ENCODE measurements at places on chromosomes 4 and X.

DNA sequence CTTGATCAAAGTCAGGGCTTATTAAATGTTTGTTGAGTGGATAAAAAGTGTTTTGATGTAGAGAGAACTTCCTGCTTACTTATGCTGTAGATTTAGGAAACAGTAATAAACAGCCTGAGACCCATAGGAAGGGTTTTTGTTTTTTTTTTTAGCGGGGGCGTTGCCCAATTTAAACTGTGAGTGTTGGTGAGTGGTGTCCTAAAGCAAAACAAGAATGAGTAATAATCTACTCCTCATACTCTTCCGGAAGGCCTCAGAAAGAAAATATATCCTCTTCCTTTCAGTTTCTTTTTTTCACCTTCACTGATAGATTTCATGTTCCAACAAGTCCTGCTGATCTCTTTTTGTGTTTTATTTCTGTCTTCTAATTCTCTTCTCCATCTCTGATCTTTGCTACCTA, 104.4 kb upstream of the SCML1 start:
- no peak for DNase-seq

DNA sequence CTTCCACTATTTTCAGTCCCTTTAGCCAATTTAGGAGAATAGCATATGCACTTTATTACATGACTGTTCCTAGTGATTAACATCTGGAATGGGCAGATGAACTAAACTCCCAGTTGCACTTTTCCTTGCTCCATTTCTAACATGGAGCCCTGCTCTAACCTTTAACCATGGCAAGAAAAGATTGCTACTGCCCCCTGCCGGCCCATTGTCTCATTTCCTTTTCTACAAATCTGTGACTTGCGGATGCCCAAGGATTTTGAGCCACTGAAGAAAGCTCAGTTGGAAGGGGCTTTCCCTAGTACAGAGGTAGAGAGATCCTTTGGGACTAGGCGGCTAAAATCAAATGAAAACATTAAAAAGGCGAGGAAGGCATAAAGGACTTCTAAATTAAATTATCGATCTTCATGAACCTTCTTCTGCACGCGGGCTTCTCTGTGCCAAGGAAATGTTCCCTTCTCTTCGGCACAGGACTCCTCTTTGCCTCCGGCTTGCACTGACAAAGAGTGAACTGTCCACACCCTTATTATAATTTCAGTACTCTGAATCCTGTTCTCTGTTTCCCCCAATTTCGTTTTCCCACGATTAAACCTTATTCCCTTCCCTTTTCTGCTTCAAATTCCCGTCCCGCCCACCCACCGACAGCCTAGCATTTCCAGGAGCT, 577 bp upstream of the GLRA2 start:
- DNase-seq: peak; percentile 70

GRCh38 chrX:68684291-68684918, 36.9 kb downstream of the STARD8 start:
- DNase-seq: no peak

GRCh38 chrX:41478381-41478911, 31.3 kb downstream of the NYX start:
- DNase-seq: no peak

DNA sequence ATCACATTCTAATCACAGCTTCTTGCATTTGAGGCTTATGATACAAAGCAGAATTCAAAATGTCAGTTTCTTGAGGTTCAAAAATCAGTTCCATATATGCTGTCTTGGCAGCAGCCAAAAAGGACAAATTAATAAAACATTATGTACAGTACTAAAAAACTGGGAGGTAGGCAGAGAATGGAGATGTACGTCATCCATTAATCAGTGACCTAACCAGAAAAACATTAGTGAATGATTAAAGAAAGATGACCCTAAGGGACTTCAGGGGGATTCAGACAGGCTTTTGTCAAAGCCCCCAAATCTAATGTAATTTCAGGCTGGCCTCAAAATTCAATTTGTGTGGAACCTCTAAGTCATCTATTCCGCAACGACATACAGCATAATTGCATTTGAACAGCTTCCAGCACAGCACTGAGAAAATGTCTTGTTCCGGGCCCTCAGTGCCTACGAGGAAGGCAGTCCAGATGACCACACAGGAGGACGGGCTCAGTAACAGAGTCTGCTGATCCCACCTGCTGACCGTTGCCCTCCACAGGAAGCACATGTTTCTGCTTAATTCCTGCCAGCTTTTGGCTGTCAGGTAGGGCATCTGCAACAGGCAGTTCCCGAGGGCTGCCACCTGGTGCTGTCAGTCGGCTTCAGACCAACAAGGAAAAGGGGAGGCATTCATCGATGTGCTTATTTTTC, 83.8 kb upstream of the HHIP start:
- DNase-seq: no peak

- no peak for DNase-seq
Measured at GRCh38 chrX:101686574-101686973, 26.9 kb upstream of the ARMCX2 start.

DNA sequence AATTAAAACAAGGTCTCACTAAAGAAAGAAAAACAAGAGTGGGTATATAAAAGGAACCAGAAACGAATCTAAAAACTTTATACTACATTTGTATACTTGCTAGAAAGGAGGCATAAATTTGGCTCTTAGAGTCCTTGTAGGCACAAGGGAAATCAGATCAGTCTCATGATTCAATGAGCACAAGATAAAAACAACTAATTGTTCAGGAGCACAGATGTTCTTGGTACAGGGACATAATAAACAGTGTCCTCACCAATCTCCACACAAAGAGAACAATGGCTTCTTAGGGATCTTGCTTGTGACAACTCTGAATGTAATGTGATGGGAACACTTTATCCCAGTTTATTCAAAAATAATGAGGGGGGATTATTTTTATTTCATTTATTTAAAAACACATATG, 28.3 kb downstream of the TMEM144 start:
- no peak for DNase-seq

DNA sequence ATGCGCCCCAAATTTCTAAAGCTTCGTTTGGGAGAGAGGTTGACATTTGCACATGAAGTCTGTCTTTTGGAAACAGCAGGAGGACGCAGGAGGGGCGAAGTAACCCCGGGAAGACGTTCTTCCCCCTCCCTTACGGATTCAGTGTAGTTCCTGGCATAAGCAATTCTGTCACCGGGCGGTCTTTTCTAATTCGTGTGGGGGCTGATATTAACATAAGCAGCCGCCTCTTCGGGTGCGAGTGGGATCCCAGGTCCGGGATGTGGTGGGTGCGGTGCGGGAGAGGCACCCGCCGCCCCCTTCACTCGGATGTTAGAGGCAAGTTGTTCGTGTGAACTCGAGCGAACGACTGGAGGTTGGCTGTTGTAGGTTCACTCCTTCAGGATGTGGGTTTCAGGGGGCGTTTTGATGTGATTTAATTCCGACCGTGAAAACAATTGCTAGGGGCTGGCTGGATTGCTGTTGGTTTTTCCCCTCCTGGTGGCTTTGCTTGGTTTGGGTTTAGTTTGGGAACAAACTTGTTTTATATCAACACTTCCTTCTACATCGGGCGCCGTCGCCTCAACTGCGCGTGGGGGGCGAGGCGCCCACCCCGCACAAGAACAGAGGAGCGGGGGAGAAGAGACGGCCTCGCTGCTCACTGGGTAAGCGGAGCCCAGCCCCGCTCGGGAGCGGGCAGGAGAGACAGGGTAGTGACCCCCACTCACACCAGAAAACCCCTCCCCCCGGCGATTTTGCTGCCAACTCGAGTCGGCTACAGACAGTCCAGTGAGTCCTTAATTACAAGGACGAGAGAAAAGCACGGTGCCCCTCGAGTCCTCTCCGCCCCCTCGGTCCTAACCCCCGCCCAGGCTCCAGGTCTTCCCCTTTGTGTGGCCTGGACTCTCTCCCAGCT, 2.9 kb upstream of the LEF1 start:
- DNase-seq: no peak

- no peak for DNase-seq
Measured at GRCh38 chr4:98570151-98570797, 88.1 kb downstream of the TSPAN5 start.

- no peak for DNase-seq
Measured at GRCh38 chrX:51643377-51643776, 24.7 kb upstream of the CENPVL3 start.

- DNase-seq: no peak
Measured at GRCh38 chrX:5788910-5789309, 439.8 kb downstream of the NLGN4X start.

- no peak for DNase-seq
Measured at GRCh38 chr4:6271701-6272465, 2.2 kb downstream of the WFS1 start.

DNA sequence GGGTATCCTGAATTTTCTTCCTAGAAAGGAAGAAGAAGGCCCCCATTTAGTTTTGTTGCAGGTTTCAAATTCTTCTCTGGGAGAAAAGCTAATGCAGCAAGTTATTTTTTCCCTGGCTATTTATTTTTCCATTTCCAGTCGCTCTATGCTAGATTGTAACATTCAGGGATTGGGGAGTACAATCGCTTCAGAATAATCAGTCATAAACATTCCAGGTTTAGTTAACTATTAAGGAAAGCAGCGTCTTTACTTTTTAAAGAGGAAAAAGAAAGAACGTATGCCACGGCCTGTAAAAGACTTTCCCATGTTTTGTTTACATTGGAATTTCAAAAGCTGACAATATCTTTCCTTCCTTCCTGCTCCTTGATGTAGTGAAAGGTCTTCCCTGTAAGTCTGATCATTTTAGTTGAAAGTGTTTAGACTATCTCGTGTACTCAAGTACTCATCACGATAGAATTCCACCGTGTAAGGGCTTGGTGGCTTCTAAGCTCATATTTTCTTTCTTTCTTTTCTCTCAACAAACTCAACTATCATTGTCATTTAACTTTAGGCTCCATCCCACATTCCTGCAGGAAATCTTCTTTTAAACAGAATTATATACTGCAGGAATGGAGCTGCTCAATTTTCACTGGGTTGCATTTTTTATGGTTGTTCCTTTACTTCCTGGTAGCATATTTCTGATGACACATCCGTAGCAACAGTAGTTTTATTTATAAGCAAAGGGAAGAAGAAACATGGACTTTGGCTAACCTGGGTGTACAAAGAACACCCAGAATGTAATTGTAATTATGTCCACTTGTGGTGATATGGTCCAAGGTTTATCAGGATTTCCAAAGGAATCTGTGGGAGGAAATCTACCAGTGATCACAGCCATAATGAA, 213.1 kb upstream of the FAT1 start:
- DNase-seq: no peak

DNA sequence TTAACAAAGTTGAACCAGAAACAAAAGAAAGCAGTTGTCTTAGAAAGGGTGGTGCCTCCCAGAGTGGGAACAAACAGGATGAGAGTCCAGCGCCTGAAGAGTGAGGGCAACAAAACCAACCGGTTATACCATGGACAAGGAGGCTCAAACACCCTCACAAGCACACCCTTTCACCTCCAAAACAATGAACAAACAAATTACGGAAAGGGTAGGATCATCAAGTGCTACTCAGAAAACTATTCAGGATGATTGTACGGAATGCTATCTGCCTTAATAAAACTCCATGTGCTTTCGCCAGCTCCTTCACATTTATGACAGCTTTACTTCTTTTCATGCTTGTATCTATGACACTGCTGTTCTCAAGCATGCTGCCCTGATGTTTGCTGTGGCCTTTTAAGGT, 26.8 kb downstream of the SLC39A8 start:
- DNase-seq: no peak

DNA sequence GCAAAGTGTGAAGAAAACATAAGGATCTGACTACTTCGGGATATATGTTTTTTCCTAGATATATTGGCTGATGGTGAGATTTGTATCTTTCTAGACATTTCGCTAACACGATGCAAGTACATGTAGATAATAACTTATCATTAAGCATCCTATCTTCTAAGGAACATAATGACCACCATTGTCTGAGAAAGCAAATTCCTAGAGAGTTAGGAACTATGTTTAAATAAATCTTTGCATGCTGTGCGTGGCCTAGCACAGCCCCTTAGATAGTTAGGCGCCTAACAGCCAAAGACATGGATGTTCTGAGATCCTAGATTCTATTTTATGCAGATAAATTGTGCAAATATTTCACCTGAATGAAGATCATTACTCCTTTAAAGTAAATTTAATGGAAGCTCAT, 3.0 kb downstream of the COL4A6 start:
- DNase-seq: no peak

GRCh38 chr4:94814237-94814636, 56.5 kb downstream of the BMPR1B start:
- DNase-seq: no peak

- no peak for DNase-seq
Measured at GRCh38 chrX:46819136-46819535, 17.7 kb upstream of the RP2 start.

DNA sequence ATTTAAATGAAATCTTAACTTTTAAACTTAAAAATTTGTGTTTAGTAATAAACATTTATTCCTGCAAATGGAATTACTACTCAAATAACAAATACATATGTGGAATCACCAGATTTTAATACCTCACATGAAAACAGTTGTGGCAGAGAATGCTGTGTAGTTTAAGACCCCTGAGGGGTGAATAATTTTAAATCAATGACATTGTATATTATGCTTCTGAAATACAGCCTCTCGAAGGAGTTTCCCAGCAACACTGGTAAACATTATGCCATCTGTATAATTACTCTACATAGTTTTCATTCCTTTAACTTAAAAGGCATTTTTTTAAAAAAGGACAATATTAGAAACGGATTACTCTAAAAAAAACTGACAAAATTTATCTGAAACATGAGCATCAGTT, 2313.3 kb downstream of the ARAP2 start:
- DNase-seq: no peak

- no peak for DNase-seq
Measured at GRCh38 chr4:28350485-28350884, 1489.8 kb downstream of the STIM2 start.

- DNase-seq: no peak
Measured at GRCh38 chrX:47502316-47503125, 19.5 kb upstream of the ZNF41 start.

- DNase-seq: no peak
Measured at GRCh38 chr4:39587881-39588280, 50.8 kb downstream of the SMIM14 start.

DNA sequence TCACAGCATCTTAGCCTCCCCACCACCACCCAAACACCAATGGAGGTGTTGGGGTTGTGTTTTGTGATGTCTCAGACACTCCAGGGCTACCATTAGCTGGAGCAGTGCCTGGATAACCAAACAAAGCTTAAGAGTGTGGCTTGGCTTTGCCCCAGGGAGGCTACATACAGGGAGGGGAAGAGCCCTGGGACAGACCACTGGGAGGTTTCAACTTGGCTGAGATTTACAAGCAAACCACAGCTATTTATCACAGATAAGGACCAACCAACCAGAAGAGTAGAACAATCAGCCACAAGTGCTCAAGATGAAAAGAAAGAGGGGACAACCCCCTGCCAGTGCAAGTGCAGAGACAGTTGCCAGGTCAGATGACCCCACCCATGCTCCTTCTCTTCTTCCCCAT, 24.1 kb downstream of the SOX3 start:
- DNase-seq: no peak

- DNase-seq: no peak
Measured at GRCh38 chr4:154528869-154529268, 21.3 kb downstream of the PLRG1 start.

Data from left forelimb (tissue), 1 donor.